ENCODE measurements at places on chromosomes 16 and 17.

GRCh38 chr16:78990309-78990701, 610.2 kb downstream of the MAF start:
- DNase-seq: no peak

- no peak for DNase-seq
Measured at GRCh38 chr17:2814049-2814448, 17.8 kb downstream of the RAP1GAP2 start.

GRCh38 chr17:75241996-75242460, 19.4 kb downstream of the GGA3 start:
- DNase-seq: no peak

DNA sequence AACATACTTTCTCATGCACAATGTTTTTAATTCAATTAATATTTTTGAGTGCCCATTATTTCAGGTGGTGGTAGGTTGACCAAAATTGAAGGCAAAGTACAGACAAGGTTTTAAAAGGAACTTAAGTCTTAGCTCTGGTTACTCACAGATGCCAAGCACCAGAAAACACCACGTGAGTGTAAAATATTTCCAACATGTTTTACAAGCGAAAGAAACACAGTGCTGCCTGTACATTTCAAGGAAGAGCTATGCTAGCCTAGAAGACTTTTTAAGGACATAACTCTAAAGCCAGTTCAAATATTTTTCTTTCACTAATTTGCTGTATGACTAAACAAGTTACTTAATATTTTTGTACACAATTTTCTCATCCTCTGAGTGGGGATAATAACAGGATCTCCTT, 736.4 kb upstream of the GOT2 start:
- DNase-seq: no peak

DNA sequence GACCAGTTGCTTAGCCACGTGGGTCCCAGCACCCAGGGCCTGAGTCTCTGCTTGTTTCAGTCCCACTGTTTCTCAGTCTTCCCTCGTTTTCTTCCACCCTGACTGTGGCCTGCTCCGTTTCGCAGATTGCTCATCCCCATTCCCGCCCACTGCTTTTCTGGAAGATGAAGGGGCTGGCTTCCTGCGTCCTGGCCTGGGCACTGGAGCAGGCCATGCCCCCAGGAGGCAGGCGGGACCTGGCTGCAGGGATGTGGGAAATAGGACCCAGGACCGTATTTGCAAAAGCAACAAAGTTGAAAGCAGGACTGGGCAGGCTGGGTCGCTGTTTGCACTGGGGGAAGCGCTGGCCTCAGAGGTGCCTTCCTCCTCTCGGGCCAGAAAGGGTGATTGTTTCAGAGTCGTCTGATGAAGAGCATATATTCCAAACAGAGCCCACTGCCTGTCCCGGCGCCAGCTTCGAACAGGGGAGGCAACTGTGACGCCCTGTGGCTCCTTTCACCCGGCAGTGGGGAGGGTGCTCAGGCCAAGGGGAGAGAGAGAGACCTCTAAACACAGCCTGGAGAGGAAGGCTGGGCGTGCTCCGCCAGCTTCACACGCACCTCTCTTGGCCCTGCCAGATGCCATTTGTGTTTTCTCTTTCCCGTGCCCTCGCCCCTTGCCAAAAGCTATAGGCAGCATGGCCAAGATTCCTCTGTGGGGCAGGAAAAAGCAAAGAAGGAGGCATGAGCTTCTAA, 108.6 kb downstream of the CMIP start:
- no peak for DNase-seq

DNA sequence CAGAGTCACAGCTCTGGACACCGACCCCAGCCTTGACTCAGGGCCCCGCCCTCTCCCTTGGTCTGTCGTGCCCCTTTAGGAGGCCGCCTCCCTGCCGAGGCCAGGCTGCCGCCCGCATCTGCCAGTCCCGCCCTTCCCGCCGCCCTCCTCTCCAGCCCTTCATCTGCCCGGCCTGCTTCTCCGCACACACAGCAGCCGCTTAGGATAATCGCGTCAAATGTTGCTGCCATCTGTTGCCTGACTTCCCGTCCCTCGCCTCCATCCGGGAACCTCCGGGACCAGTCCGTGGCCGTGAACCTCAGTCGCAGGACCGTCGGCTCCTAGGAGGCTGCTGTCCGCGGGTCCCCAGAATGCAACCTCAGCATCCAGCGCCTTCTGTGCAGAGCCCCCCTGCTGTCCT, 11.9 kb downstream of the GSE1 start:
- DNase-seq: no peak

- DNase-seq: no peak
Measured at GRCh38 chr17:7237266-7237760, 1.9 kb downstream of the PHF23 start.

- DNase-seq: no peak
Measured at GRCh38 chr17:45022288-45022648, 29.2 kb downstream of the DCAKD start.

DNA sequence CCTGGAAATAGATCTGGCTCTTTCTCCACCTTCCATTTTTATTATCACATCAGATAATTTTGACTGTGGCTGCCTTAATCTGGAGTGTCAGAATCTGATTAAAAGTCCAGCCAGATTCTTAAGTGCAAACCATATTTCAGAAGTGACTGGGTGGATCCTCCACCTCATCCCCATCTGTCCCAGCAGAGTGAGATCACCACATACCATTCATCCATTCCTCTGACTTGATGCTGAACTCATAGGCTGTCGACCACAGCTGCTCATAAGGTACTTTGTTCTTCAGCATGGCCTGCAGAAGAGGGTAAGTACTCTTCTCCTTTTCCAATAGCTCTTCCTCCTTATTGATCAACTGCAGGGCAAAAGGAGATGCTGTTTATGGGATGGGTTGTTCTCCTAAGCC, 53.5 kb downstream of the DNAH3 start:
- DNase-seq: no peak

DNA sequence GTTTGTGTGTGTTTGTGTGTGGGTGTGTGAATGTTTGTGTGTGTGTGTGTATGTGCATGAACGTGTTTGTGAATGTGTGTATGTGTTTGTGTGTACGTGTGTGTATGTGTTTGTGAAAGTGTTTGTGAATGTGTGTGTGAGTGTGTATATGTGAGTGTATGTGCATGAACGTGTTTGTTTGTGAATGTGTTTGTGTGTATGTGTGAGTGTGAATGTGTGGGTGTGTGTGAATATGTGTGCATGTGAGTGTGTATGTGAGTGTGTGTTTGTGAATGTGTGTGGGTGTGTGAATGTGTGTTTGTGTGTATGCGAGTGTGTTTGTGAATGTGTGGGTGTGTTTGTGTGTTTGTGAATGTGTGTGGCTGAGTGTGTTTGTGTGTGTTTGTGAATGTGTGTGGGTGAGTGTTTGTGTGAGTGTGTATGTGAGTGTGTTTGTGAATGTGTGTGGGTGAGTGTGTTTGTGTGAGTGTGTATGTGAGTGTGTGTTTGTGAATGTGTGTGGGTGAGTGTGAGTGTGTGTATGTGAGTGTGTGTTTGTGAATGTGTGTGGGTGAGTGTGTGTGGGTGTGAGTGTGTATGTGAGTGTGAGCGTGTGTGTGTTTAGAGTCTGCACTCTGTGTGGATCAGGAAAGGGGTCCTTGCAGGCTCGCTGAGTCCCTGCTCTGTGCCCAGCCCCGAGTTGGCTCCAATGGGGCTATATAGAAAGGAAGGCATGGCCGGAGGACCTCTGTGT, 890 bp upstream of the CD300A start:
- no peak for DNase-seq

GRCh38 chr17:81577278-81578000, 25.3 kb upstream of the FAAP100 start:
- no peak for DNase-seq

GRCh38 chr17:34998205-34998604, 17.9 kb downstream of the LIG3 start:
- no peak for DNase-seq

DNA sequence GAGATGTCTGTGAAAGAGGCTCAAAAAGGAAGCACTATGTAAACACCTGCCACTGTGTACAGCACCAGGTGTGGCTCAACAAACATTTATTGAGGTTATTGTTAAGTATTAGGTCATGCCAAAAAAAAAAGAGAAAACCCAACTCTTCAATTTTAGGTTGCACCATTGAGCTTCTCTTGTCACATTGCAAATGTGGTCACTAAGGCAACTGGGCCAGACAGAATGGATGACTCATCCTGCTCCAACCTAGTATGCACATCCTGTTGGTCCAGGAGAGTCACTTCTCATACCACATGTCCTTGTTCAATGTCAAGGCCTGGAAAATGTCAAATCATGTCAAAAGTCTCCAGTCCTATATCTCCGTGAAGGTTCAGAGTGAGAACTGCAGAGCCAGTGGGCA, 25.0 kb downstream of the HOXB1 start:
- peak; percentile 88 for DNase-seq

- DNase-seq: no peak
Measured at GRCh38 chr17:55254375-55254774, 10.4 kb upstream of the HLF start.

DNA sequence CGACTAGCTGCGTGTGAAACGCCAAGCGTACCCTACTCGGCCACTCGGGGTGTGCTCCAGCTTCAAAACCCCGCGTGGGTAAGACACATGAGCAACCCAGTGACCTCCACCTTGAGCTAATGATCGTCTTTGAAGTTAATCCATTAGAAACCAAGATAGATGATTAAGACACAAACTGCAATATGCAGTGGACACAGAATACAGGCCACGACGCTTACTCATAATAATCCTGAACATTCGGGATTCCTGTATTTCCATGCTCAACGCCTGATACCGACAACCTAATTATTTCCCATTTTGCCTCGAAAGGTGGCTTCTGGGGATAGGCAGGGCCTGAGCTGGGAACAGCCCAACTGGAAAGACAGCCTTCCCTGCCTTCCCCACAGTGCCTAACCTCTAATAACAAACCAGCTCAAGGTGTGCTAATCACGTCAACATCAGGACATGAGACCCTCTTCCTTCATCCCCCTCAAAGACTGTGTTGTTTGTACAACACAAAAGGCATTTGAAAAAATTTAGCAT, 504 bp upstream of the COPRS start:
- no peak for DNase-seq

GRCh38 chr16:24734382-24734781, 4.9 kb downstream of the TNRC6A start:
- DNase-seq: no peak

DNA sequence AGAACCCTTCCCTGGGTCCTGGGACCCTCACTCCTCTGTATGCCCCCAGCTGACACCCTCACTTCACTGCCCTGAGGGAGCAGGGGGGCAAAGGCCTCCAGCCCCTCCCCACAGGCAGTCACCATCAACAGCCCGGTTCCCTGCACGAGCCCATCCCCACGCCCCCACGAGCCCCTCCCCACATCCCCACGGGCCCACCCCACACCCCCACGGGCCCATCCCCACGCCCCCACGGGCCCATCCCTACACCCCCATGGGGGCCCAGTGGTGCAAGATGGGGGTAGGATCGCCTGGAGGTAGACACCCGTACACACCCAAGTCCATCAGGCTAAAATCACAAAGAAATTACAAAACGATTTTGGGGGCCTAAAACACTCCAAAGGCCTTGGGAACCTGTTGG, 42.3 kb downstream of the LMF1 start:
- DNase-seq: no peak

DNA sequence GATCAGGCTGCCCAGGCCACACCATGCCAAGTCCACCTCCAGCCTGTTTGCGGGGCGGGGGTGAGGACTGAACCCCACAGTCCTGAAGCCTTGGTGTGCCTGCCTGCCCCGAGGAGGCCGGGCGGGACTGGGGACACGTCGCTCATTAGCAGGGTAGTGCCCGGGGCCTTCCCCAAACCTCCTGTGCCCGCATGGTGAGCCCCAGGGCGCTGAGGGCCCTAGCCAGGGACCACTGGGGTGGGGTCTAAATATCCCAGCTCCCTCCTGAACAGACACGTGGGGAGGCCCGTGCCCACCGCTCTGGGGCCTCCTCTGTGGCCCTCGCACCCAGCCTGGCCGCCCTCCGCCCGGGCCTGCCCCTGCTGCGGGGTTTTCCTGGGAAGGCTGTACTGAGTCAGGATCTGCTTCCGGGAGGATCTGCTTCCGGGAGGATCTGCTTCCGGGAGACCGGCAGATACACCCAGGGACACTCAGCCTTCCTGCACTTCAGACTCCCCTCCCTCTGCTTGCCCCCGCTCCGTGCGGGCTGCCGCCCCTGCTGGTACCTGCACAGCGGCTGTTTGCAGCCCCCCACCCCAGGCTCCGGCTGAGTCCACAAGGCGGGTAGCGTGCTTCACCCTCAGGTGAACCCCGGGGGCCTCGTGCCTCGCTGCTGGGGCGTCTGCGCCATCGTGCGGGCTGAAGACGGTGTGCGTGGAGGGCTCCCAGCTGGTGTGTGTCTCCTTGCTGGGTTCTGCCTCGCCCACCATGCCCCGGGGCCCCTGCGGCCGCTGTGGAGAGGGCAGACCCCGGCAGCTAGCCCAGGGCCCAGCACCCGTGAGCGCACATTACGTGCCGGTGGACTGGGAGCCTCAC, 23.6 kb upstream of the CACNA1H start:
- no peak for DNase-seq

DNA sequence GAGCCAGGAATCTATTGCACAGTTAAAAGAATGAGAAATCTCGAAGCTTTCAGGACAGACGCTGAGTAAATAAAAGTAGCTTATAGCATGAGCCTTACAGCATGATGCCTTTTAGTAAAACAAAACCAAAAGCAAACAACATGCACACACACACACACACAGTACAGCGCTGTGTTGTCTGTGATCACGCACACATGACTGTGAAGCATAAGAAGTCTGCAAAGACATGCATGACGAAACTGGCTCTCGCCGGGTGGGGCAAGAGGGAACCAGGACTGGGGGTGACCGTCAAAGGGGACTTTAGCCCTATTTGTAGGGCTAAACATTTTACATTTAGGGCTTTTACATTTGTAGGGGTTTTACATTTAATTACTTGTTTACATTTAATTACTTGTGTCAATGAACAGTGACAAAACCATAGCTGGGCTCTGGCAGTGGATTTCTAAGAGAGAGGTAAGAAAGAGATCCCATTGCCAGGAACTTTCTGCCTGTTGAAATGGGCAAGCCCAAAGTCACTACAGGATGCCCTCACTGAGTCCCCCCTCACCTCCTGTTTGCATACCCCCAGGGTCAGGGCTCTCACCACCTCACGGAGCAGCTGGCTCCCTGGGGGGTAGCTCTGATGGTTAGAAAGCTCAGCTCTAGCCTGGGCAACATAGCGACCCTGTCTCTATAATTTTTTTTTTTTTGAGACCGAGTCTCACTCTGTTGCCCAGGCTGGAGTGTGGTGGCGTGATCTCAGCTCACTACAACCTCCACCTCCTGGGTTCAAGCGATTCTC, 2.0 kb upstream of the TNFRSF13B start:
- no peak for DNase-seq

DNA sequence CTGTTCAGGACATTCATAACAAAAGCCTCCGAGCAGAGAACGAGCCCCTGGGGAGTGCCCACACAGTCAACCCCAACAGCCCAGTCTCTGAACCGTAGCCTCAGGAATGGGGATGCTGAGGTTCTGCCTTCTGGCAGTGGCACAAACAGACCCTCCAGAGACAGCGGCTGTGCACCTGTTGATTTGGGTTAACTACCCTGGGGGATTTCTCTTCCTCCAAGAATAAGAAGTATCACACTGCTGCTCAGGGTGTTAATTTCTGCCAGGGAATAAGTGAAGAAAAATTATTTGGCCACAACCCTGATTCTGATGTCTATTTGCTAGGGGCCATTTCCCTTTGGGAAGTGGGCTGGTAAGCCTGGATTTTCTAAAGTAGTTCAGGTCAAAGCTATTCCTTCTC, 51.0 kb upstream of the PIRT start:
- no peak for DNase-seq

GRCh38 chr16:80739523-80739922, 64.9 kb downstream of the CDYL2 start:
- DNase-seq: no peak

- no peak for DNase-seq
Measured at GRCh38 chr16:9331503-9331902, 240.1 kb downstream of the HAPSTR1 start.

All from NCI-H2029 treated with DMSO at 0.1 percent for 48 hours (cell line).